Peyer's patch (tissue), 4 donors: ENCODE measurements at places on chromosomes 1 and 21. TPM values are rescaled to one million over a fixed set of nuclear protein-coding genes. Genes with fewer than 3 reads are reported as not detected.

Gene HSD3B2
- 132 TPM for total RNA-seq

Gene RHD
- total RNA-seq = not detected

Gene ANKRD35
- total RNA-seq = 0.85 TPM

Gene AVPR1B
- not detected for total RNA-seq

Gene PRDM16
- 13.2 TPM for total RNA-seq

Gene CITED4
- total RNA-seq = 19.0 TPM

Gene A3GALT2
- total RNA-seq = not detected

DNA sequence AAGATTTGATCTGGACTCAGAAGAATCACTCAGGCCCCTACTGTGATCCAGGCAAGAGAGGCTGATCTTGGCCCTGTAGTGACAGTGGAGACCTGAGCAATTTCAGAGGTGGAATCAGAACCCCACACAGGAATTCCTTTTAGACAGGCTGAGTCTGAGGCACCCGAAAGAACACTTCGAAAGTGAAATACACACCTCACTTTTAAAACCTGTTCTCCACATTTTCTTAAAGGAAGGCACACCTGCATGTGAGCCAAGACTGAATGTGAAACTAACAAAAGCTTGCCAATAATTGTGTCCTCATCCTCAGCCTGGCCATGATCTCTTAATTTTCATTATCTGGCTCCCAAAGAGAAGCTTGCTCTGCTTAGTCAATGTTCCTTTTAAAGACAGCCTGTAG, 32.2 kb downstream of the SIPA1L2 start:
- no peaks in the 10 kb centered on the region for H3K27me3 ChIP-seq
- H3K27ac ChIP-seq = no peak overlapping the region
- no peaks in the 10 kb centered on the region for H3K36me3 ChIP-seq
- no peak overlapping the region for H3K4me3 ChIP-seq

DNA sequence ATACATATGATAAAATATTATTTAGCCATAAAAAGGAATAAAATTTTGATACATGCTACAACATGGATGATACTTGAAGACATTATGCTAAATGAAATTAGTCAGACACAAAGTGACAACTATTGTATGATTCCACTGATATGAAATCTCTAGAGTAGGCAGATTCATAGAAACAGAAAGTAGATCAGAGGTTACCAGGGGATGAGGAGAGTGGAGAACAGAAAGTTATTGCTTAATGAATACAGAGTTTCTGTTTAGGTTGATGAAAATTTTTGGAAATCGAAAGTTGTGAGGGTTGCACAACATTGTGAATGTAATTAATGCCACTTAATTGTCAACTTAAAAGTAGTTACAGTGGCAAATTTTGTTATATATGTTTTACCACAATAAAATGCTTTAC, 315.7 kb upstream of the USP25 start:
- no peak overlapping the region for H3K27ac ChIP-seq
- DNase-seq = no peak
- no peaks in the 10 kb centered on the region for H3K36me3 ChIP-seq
- no peaks in the 10 kb centered on the region for H3K27me3 ChIP-seq
- H3K4me1 ChIP-seq = no peaks in the 10 kb centered on the region

DNA sequence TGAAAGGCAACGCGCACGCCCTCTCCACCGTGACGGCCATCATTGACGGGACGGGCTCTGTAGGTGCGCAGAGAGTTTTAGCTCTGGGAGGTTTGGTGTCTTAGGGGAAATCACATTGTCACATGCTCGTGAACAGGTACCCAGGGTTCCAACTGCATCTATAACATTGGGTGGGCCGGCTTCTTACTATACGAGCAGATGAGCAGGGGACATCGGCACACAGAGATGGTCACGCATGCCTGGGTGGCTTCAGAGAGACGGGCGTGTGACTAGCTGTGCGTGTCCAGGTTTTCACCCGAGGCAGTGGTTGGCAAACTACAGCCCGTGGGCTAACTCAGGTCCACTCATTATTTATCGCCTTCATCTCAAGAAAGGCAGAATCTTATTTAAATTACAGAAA, 54.7 kb downstream of the SLC37A1 start:
- no peak overlapping the region for H3K4me3 ChIP-seq
- H3K4me1 ChIP-seq = no peaks in the 10 kb centered on the region
- no peak overlapping the region for H3K27ac ChIP-seq
- DNase-seq = peak; percentile 16

DNA sequence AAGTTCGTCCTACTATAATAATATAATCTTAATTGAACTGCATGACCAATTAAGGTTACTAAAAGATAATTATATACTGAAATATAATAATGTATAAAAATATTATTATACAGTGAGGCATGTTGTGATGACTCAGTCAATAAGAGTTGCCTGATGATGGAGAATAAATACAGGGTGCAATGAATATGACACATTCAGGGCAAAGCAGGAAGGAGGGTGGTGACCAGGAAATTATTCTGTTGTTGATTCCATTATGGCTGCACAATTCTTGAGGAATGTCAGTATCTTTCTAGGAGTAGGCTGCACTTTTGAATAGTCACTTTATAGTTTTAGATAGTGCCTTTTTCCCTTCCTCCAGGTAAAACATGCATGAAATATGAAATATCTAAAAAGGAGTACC, 46.4 kb upstream of the RGS21 start:
- H3K4me3 ChIP-seq = no peak overlapping the region
- no peaks in the 10 kb centered on the region for H3K4me1 ChIP-seq
- no peaks in the 10 kb centered on the region for H3K36me3 ChIP-seq
- no peak overlapping the region for H3K27ac ChIP-seq

DNA sequence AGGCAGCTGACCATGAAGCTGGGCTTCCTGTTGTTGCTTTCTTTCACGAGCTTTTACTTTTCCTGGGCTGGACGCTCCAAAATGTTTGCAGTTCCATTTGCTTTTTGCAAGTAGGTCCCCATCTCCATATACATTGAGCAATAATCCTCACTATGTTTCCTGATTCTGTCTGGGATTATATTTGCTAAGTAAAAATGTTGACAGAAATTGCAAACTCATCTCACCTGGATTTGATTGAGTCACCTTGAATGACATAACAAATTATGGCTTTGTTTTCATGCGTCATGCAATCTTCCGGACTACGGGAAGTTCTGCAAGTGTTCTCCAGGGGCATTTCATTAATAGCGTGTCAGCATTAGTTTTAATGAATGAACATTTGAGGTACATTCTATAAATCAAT, 18.9 kb downstream of the ATP5PO start:
- H3K27ac ChIP-seq = no peak overlapping the region
- no peak for DNase-seq
- no peaks in the 10 kb centered on the region for H3K4me1 ChIP-seq
- no peaks in the 10 kb centered on the region for H3K36me3 ChIP-seq

- H3K27me3 ChIP-seq = no peaks in the 10 kb centered on the region
- no peak for DNase-seq
- H3K4me1 ChIP-seq = no peaks in the 10 kb centered on the region
- H3K36me3 ChIP-seq = no peaks in the 10 kb centered on the region
Observed at GRCh38 chr1:165938844-165939243, 111.4 kb downstream of the UCK2 start.

- H3K4me3 ChIP-seq = no peak overlapping the region
- no peaks in the 10 kb centered on the region for H3K36me3 ChIP-seq
- no peaks in the 10 kb centered on the region for H3K27me3 ChIP-seq
- no peaks in the 10 kb centered on the region for H3K4me1 ChIP-seq
- no peak overlapping the region for H3K27ac ChIP-seq
Observed at GRCh38 chr1:116078699-116079223, 32.4 kb upstream of the MAB21L3 start.

GRCh38 chr1:53631622-53632310, 107.2 kb downstream of the GLIS1 start:
- no peaks in the 10 kb centered on the region for H3K27me3 ChIP-seq
- H3K4me1 ChIP-seq = no peaks in the 10 kb centered on the region
- DNase-seq = no peak
- no peak overlapping the region for H3K27ac ChIP-seq

- no peak overlapping the region for H3K27ac ChIP-seq
- no peaks in the 10 kb centered on the region for H3K36me3 ChIP-seq
- no peak overlapping the region for H3K4me3 ChIP-seq
- no peaks in the 10 kb centered on the region for H3K27me3 ChIP-seq
- H3K4me1 ChIP-seq = no peaks in the 10 kb centered on the region
Observed at GRCh38 chr1:239511875-239512274, 125.5 kb downstream of the CHRM3 start.

- H3K36me3 ChIP-seq = no peaks in the 10 kb centered on the region
- no peak for DNase-seq
- H3K4me3 ChIP-seq = no peak overlapping the region
- H3K4me1 ChIP-seq = no peaks in the 10 kb centered on the region
- no peak overlapping the region for H3K27ac ChIP-seq
Observed at GRCh38 chr1:93965888-93966287, 56.7 kb upstream of the GCLM start.

- H3K4me3 ChIP-seq = no peak within 1 kb of the TSS
- no peak within 1 kb of the TSS for H3K27ac ChIP-seq
- DNase-seq = no peak
Observed at GRCh38 chr1:248013229-248013710, at the start of gene OR2L5. Gene OR2L5 (plus strand): TSS chr1:248013660. CDS start chr1:248021948, 8,288 bp downstream.

DNA sequence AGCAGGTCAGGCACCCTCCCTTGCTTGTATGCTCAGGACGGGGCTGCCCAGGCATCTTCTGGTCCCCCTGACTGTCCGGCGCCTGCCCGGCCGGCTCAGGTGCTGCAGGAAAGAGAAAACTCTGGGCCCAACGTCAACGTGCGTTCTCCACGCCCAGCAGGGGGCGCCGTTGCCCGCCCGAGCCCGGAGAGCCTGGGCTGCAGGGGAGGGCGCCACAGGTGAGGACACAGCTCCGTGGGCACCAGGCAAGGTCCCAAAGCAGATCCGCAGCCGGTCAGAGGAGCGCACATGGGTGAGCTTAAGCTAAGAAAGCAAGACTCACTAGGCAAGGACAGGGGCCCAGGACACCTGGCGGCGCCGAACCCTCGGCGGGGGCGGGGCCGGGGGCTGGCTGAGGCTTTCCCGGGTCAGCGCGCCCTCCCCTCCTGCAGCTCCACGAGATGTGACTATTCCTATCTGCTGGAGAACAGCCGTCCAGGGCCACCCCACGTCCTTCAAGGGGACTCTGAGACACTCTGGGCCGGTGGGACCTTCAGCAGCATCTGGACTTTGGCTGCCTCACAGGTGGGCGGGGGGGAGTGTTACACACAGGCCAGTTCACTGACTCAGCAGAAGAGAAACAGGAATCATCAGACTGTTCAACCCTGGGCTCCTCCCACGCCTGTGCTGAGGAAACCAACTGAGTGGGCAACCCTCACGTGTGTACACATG, 29.3 kb downstream of the KRTAP10-1 start:
- H3K4me3 ChIP-seq = peak overlapping the region; percentile 24
- no peaks in the 10 kb centered on the region for H3K36me3 ChIP-seq
- H3K27ac ChIP-seq = no peak overlapping the region
- DNase-seq = peak; percentile 52
- no peaks in the 10 kb centered on the region for H3K27me3 ChIP-seq

- H3K27ac ChIP-seq = no peak overlapping the region
- H3K4me3 ChIP-seq = no peak overlapping the region
- H3K27me3 ChIP-seq = no peaks in the 10 kb centered on the region
Observed at GRCh38 chr21:38384238-38384560, 114.1 kb downstream of the ERG start.

DNA sequence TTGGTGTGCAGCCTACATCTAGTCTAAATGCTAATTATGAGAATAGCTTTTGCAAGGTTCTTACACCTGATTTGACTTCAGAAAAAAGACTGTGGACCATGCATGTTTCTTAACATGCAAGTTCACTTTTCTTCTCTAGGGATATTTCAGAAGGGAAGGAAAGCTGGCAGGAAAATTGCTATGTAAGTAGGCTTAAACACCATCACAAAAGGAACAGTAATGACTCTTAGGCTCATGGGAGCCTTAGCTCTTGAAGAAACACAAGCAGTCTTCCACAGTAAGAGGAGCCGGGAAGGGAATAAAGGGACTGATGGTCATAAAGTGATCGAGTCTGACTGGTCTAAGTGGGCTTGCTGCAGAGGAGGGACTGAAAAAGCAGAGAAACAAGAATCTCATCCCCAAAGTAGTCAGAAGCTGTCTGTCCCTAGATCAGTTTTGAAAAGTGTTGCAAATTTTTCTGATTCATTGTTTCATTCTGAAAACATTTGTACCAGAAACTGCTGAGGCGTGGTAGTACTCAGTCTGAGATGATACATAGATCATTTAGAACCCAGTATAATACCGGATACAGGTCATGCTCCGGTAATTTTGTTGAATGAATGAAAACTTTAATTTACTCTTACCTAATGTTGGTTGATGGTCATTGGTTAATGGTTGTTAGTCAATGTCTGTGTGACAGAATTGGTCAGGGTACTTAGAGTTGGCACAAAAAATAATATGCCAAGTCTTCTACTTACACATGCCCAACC, 40.9 kb downstream of the SMYD2 start:
- H3K27ac ChIP-seq = no peak overlapping the region
- H3K27me3 ChIP-seq = no peaks in the 10 kb centered on the region
- H3K36me3 ChIP-seq = peaks cover 18% of the 10 kb centered on the region

- H3K36me3 ChIP-seq = no peaks in the 10 kb centered on the region
- H3K27ac ChIP-seq = no peak overlapping the region
- DNase-seq = no peak
- no peaks in the 10 kb centered on the region for H3K27me3 ChIP-seq
- no peaks in the 10 kb centered on the region for H3K4me1 ChIP-seq
- no peak overlapping the region for H3K4me3 ChIP-seq
Observed at GRCh38 chr21:39109596-39110210, 73.5 kb downstream of the PSMG1 start.

- H3K36me3 ChIP-seq = no peaks in the 10 kb centered on the region
- H3K4me1 ChIP-seq = no peaks in the 10 kb centered on the region
- no peak overlapping the region for H3K27ac ChIP-seq
- no peak overlapping the region for H3K4me3 ChIP-seq
Observed at GRCh38 chr1:10838541-10838940, 42.1 kb upstream of the CASZ1 start.

GRCh38 chr1:52125736-52126359, 16.0 kb upstream of the ZFYVE9 start:
- H3K4me1 ChIP-seq = no peaks in the 10 kb centered on the region
- no peak for DNase-seq
- H3K27ac ChIP-seq = no peak overlapping the region
- no peaks in the 10 kb centered on the region for H3K27me3 ChIP-seq
- no peaks in the 10 kb centered on the region for H3K36me3 ChIP-seq

DNA sequence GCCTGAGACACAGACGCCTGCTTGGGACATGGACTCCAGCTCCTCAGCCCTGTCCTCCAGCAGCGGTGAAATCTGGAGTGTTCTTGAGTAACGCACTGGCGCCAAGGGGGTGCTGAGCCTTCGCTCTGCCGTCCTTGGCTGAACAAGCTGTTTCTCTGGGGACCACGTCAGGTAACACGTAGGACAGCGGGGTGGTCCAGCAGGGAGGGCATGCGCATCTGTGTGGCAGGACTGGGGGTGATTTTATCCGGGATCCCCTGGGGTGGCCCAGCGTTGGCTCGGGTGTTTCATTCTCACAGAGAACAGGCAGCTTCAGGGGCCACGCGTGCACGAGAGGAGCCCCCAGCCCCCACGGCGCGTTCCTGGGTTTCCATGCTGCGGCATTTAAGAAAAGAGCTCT, 61.2 kb downstream of the AGPAT3 start:
- no peak overlapping the region for H3K27ac ChIP-seq
- peaks cover 49% of the 10 kb centered on the region for H3K4me1 ChIP-seq
- H3K27me3 ChIP-seq = no peaks in the 10 kb centered on the region
- H3K36me3 ChIP-seq = no peaks in the 10 kb centered on the region
- no peak overlapping the region for H3K4me3 ChIP-seq
- DNase-seq = no peak

- H3K36me3 ChIP-seq = no peaks in the 10 kb centered on the region
- H3K27ac ChIP-seq = no peak overlapping the region
- no peaks in the 10 kb centered on the region for H3K27me3 ChIP-seq
- no peaks in the 10 kb centered on the region for H3K4me1 ChIP-seq
- DNase-seq = no peak
- H3K4me3 ChIP-seq = no peak overlapping the region
Observed at GRCh38 chr21:33985117-33986050, 69.8 kb upstream of the ATP5PO start.
